Left renal cortex interstitium (tissue), 4 donors: ENCODE measurements at places on chromosomes 4 and X.

DNA sequence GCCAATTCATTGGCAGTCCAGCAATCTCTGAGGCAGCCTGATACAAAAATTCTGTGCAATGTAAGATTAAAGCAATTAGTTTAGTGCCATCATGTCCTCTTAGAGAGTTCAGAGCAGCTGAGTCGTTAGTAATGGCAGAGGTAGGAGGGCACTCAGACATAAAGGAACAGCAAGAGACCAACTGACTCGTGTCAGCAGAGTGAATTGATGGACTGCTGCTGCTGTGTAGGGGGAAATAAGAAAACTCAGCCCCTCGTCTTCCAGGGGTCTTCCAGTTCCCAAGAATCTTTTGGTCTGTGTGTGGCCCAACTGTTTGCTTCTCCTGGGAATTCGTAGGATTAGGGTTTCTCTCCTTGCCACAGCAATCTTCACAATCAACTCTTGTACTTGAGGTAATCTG, 100.9 kb downstream of the TTC29 start:
- no peak for DNase-seq

- no peak for DNase-seq
Observed at GRCh38 chr4:126710935-126711334, 921.8 kb upstream of the INTU start.

DNA sequence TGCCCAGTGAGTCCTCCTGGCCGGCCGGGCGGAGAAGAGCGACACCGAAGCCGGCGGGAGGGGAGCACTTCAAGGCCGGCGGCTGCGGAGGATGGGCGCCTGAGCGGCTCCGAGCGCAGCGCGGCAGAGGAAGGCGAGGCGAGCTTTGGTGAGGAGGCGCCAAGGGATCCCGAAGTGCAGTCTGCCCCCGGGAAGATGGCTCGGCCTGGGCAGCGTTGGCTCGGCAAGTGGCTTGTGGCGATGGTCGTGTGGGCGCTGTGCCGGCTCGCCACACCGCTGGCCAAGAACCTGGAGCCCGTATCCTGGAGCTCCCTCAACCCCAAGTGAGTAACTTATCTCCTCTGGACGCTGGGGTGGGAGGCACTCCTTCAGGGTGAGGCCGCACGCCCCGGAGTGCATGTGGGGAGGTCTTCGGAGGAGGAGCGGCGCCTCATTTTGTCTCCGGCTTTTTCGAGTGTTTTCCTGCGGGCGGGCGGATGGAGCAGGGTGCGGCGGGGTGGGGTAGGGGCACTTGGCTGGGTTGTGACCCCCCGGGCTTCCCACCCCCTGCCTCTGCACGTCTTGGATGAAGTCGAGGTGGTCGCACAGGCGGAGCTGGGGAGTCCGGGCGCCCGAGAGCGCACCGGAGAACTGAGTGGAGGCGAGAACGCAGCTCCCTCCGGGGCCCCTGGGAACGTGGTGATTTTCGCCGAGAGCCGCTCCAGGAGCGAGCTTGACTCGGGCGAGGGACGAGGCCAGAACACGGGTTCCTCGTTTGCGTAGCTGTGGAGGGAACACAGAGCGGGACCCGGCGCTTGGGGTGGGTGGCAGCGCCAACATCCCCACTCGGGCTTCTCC, 979 bp downstream of the EFNB1 start:
- no peak for DNase-seq

- no peak for DNase-seq
Observed at GRCh38 chrX:146056511-146057081, 239.0 kb downstream of the SLITRK2 start.

DNA sequence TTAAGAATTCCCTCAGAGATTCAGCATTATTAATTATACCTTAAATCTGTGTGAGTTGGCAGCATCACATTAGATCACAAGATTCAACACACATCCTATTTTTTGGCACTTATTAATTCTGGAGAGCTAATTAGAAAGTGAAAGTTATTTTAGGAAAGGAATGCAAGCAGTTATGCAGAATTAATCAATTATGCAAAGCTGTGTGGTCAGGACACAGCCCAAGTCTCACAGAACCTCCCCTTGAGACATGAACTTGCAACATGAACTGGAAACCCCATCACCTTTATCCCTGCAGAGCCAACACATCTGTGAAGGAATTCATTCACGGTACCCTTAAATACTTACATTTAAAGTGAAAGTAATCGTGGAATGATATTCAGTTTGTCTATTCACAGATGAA, 80.5 kb downstream of the TSPAN5 start:
- no peak for DNase-seq

- no peak for DNase-seq
Observed at GRCh38 chr4:39486221-39486804, 27.5 kb downstream of the LIAS start.

DNA sequence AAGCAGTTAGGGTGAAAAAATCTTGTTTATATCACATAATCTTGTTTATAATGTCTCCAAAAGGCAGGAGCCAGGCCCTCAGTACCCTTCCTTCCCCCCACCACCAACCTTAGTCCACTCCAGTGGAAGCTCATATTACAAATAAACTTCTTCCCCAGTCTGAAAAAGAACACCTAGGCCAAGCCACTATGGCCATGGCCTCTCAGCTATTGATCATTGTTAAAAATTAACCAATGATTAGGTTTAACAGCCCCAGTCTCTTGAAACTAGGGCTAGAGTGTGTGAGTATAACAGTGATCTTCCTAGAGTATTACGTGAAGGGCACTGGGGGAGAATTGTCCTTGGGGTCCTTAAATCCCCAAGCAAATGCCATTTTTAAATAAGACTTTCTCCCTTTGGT, 411.9 kb upstream of the EDA2R start:
- DNase-seq = no peak

GRCh38 chr4:7830747-7831146, 108.9 kb downstream of the AFAP1 start:
- DNase-seq = no peak

GRCh38 chr4:68907788-68908700, 43.6 kb downstream of the UGT2A3 start:
- no peak for DNase-seq
